Activated T-helper 1 cell treated with Interleukin-2 at 50 U/mL for 16 hours (primary cell): ENCODE measurements at places on chromosomes 13 and 19.

DNA sequence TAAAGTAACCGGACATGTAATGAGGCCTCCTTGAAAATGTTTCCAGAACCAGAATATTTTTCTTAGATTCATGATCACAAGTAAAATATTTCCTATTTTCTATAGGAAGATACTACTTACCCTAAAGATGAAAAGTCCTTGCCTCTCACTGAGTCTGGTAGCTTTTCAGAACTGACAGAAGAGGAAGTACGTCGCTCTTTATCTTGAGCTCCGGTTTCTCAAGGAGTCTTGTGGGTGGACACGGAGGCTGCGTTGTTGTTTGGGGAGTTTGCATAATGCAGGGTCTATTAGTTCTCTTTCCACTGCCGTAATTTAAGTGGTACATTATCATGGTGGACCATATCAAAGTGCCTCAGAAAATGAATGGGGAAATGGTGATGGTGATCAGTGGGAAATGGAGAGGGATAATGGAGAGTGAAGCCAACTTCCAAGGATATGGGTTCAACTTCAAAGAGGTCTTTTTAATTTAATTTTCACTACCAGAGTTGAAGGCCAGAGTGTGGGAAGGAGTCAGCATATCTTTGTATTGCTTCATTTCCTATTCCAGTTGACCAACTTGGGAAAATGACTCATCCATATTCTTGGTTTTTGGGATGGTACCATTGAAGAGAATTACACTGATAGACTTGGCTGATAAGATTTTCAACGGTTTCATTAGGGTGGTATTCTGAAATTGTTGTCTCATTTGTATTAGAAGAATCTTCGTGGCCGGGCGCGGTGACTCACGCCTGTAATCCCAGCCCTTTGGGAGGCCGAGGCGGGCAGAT lies 23.4 kb downstream of the MBD3L2B start:
- no peak for DNase-seq

DNA sequence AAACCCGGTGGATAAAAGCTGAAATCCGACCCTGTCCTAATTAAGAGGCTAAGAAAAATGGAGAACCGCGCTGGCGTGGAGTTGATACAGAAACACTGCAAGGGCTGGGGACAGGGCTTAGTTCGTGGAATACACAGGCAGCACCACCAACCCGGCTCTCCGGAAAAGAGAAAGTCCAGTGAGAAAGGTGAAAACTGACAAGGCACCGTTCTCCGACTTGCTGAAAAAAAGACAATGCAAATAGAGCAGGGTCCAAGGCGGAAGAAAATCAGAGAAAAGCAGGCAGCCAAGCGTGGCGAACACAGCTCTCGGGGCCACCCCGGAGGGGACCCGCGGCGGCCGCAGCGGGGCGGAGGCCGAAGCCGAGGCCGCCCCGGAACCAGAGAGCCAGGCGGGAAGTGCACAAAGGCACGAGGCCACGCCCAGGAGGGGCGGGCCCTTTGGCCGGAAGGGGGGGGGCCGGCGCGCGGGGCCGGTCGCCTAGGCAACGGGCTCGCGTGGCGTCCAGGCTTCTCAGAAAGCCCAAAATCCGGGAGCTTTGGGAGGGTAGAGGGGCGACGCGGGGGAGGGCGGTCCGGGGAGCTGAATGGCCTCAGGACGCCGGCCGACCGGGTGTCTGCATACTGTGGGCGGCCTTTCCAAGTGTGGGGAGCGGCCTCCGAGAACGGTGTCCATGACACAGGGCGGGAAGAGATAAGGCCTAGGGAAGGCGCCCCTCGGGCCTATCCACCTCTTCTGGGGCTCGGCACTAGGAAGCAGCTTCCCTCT lies 1.2 kb upstream of the ING1 start:
- DNase-seq: peak; percentile 90

DNA sequence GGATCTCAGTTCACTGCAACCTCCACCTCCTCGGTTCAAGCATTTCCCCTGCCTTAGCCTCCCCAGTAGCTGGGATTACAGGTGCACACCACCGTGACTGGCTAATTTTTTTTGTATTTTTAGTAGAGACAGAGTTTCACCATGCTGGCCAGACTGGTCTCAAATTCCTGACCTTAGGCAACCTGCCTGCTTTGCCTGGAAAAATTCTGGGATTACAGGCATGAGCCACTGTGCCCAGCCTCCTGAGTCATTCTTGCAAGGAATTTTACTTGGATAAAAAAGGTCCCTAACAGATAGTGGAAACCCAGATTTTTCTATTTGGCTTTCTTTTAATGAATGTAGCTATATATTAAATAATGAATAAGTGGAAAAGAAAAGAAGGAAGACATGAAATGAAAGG lies 449.9 kb upstream of the ATXN8OS start:
- no peak for DNase-seq

GRCh38 chr13:22227895-22228294 lies 557.0 kb downstream of the FGF9 start:
- no peak for DNase-seq

DNA sequence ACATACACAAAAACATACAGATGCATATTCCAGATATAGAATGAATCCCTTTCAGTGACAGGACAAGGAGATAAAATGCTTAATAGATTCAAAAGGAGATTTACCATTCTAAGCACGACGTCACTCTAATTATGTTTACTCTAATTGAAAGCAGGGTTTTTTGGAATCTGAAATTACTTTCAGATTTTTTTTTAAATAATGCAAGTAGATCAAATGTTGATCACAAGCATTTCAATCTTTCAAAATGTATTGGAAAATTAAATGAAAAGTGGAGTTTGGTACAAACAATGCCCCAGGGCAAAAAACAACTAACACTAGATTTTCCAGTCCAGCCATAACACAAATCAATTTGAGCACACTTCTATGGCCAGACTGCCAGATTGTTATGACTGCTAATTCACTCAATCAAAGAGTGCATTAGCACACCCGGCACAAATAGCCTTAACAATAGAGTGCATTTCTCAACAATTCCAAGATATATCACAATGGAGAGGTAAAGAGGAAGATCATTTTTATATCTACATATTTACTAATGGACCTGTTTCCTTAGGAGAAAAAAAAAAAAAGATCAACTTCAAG lies 4.3 kb upstream of the DACH1 start:
- DNase-seq: no peak

DNA sequence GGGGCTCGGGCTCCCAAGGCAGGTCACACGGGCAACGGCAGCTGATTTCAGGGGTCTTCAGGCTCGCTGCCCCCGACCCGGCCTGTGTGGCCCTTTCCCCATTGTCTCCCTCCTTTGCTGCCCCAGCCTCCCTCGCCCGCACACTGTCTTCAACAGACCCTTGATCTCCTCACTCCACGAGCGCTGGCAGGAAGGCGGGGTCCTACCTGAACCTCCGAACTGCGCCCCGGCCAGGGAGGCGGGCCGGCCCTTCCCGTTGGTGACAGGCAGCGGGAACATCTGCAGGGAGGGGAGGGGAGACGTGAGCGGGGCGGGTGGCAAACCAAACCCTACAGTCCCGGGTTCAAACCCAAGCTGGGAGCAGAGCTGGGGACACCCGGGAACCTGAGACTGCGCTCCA lies 6.3 kb downstream of the TCF3 start:
- no peak for DNase-seq
